ENCODE measurements at places on chromosomes 3 and 15.

GRCh38 chr3:134971306-134971705 lies 176.2 kb downstream of the EPHB1 start:
- DNase-seq, result no peak

DNA sequence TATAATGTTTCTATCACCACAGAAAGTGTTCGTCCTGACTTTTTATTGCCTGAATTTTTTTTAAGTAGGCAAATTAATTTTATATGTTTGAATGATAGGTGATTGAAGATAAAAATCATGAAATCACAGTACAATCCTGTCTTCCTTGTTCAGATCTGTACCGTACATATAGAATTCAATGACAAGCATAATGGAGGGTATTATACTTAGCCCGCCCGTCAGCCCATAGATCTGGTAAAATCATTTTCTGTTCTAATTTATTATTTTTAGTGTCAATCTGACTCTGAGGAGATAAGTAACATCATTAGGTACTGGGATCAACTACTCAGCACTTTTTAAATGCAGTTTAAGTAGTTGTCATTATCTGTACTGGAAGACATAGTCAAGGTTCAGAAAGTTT lies 269.9 kb downstream of the NR2F2 start:
- DNase-seq, result no peak

DNA sequence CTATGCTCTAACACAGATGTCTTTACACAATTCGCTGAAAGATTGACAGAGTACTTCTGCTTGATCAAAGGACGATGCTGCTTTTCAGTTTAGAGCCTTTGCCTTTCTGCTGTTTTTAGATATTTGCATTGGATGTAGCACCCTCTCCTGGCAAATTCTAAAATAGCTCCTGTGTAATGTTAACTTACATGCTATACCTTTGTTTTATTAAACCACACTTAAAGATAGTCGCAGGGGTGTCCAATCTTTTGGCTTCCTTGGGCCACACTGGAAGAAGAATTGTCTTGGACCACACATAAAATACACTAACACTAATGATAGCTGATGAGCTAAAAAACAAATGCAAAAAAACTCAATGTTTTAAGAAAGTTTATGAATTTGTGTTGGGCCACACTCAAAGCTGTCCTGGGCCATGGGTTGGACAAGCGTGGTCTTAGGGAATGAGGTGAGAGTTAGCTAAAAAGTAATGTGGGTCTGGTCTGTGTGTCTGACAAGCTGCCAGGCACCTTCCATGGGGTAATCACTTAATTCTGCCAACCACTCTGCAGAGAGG lies 62.9 kb downstream of the ATG7 start:
- no peak for DNase-seq

DNA sequence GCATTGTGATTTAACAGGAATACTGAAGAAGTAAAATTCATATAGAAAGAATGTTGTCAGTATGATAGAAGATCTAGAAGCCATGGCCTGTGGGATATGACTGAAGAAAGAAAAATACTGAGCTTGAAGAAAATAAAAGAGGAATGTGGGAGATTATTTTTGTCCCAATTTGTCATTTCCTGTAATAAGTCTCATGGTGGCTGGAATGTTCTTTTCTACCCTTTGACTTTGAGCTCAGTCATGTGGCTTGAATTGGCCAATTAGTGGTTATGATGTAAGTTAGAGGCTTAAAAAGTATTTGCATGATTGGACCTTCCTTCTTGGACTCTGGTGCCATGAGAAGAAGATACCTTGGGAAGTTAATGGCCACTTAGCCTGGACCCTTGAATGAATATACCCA lies 14.1 kb downstream of the APH1B start:
- no peak for DNase-seq

- no peak for DNase-seq
Measured at GRCh38 chr3:11625376-11626083, 18.2 kb downstream of the VGLL4 start.

DNA sequence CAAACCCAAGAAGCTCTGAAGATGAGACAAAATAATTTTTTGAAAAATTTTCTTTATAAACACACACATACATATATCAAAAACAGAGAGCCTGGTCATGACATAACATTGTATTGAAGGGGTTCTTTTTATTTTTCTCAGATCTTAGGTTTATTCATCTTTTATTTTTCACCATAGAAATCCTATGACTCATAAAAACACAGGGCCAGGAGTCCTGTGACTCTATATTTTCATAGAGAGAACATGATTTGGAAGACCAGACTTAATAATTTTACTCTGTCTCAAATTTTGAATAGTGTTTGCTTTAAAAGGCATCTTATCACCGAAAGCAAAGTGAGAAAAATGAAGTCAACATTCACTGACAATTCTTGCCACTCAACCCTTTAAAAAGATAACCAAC lies 57.7 kb downstream of the SUCNR1 start:
- no peak for DNase-seq

DNA sequence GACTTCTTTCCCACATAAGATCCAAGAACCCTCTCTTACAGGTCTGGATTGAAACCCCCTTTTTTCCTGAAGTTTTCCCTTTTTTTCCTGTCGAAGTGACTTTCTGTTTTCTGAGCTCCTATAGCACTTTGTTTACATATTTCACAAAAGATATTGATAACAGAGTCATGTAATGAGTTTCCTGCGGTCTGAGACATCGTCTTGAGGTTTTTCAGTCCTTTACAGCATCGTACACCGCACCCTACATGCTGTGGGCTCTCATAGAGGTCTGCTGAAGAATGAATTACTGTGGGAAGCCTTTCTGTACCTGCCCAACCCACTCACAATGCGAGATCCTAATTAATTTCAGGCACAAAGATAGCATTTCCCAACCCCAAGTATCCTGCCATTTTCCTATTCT lies 53.1 kb downstream of the MCF2L2 start:
- no peak for DNase-seq

DNA sequence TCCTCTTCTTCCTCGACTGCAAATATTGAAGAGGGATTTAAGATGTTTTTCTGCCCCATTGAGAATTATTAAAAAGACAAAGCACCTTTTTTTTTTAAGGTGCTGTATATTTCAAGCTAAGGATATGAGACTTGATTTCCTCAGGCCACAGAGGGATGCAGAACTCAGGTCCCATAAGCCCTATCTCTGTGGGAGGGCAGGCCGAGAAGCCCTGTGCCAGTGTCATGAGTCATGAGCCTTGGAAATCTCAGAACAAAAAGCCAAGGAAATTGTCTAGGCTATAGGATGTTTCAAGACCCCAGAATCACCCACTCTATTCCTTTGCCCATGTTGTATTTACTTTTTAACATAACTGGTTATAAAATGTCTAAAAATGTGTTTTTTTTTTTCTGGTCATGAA lies 7.3 kb downstream of the ESYT3 start:
- no peak for DNase-seq

GRCh38 chr15:91572110-91572509 lies 281.4 kb upstream of the SLCO3A1 start:
- DNase-seq, result peak; percentile 65

DNA sequence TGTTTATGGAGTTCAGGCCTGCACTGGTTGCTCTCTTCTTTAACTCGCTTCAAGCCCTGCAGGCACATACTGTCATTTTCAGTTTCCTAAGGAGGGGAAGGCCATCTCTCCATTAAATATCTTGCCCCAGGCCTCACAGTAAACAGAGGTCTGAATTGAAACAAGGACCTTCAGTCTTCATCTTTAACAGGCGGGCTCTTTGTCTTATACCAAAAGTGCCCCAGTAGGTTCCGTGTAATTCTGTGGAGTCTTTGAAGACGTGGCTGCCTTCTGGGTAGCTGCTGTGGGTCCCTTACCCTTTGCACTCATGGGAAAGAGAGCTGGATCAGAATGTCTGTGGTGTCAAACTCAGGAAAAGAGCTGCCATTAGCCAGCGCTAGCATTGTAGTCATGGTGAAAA lies 161.2 kb downstream of the APBA2 start:
- DNase-seq, result no peak

GRCh38 chr3:143478115-143478693 lies 358.6 kb downstream of the CHST2 start:
- no peak for DNase-seq

DNA sequence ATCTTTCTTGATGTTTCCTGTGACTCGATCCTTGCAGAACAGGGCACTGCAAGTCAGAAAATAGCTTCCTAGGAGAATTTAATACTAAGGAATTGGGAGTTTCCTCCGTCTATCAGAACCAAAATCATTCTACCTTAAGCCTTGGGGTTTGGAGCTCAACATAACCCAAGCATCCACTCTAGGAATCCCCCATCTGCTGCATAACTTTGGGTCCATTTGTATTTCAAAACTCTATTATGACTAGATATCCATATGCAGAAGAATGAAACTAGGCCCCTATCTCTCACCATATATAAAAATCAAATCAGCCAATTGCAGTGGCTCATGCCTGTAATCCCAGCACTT lies 61.7 kb upstream of the AKAP13 start:
- no peak for DNase-seq

DNA sequence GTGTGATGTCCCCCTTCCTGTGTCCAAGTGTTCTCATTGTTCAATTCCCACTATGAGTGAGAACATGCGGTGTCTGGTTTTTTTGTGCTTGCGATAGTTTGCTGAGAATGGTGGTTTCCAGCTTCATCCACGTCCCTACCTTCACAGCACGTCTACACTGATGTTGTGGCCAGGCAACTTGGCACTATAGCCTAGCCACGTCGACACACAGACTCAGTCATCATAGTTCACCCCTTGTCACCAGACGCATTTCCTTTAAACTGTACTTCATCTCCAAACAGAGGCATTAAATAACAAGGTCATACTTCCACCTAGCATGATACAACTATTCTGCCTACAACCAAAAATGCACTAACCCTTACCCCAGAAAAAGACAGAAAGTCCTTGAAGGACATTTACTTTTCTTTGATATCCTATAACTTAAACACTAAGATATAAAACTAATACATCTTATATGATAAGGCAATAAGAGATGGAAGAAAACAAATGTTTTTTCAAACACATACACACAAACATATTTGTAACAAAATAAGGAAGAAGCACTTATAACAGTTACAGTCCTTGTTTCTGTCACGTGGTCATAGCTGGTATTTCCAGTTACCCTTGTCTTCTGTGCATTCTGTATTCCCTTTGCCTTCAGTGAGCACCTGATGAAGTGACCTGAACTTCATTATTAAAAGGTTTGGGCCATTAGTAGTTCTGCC lies 121.4 kb downstream of the KLF13 start:
- DNase-seq, result no peak

- DNase-seq, result no peak
Measured at GRCh38 chr15:92611995-92612745, 43.4 kb downstream of the FAM174B start.

GRCh38 chr15:97081666-97082226 lies 751.2 kb downstream of the NR2F2 start:
- no peak for DNase-seq
